OCI-LY7 (cell line): ENCODE measurements at places on chromosomes 2 and 18. TPM values are rescaled to one million over a fixed set of nuclear protein-coding genes. Genes with fewer than 3 reads are reported as not detected.

DNA sequence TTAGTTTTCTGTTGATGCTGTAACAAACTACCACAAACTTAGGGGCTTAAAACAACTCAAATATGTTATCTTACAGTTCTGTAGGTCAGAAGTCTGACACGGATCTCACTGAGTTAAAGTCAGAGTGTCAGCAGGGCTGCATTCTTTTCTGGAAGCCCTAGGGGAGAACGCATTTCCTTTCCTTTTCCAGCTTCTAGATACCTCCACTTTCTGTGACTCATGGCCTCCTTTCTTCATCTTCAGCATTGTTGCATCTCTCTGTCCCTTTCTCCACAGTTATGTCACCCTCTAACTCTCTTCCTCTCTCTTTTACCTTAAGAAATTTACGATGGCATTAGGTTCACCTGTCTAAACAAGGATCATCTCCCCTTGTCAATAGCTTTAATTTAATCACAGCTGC, 13.3 kb upstream of the PPP4R1 start:
- DNase-seq = no peak

Gene RAD51AP2
- 0.09 TPM in 1 of 2 replicates, not detected in the other for total RNA-seq

Gene PLEK
- total RNA-seq = 80.6 and 88.7 TPM in 2 replicates

DNA sequence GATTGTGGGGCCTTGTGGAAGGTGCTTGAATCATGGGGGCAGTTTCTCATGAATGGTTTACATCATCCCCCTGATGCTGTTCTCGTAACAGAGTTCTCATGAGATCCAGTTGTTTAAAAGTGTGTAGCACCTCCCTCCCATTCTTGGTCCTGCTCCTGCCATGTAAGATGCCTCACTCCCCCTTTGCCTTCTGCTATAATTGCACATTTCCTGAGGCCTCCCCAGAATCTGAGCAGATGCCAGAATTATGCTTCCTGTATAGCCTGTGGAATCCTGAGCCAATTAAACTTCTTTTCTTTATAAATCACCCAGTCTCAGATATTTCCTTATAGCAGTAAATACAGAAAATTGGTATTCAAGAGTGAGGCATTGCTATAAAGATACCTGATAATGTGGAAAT, 15.6 kb upstream of the WDR75 start:
- DNase-seq = no peak

DNA sequence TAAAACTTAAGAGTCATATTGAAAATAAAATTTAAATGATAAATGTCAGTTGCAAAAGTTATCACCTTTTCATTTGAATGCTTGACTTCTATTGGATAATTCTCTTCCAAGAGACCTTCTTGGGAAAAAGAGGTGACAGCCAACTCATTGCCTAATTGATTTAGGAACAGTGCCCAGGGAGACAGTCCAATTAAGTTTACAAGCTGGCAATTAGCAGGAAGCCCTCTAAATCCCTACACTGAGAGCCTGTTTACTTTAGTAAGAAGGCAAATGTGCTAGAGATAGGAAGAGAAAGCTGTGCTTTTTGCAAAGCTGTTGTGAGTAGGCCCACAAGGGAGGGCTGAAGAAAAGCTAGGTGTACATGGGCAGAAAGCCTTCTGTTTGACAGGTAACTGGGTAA, 189.1 kb downstream of the WDPCP start:
- no peak for DNase-seq

Gene MROH2A
- total RNA-seq = not detected in 2 replicates

Gene EHD3
- total RNA-seq = 2.5 and 3.4 TPM in 2 replicates

Gene MYO1B
- not detected in 2 replicates for total RNA-seq
